Neural crest cell (in vitro differentiated cells): ENCODE measurements at places on chromosomes 11 and 22. TPM values are rescaled to one million over a fixed set of nuclear protein-coding genes. Genes with fewer than 3 reads are reported as not detected.

Gene NRXN2
- 8.5 and 10.0 TPM in 2 replicates for total RNA-seq

GRCh38 chr11:19890308-19890707 lies 177.7 kb downstream of the NAV2 start:
- peaks cover 5% of the 10 kb centered on the region for H3K4me1 ChIP-seq
- no peaks in the 10 kb centered on the region for H3K27me3 ChIP-seq
- no peak for DNase-seq
- H3K36me3 ChIP-seq, result peaks cover 6% of the 10 kb centered on the region
- H3K4me3 ChIP-seq, result no peak overlapping the region
- no peak overlapping the region for H3K27ac ChIP-seq

DNA sequence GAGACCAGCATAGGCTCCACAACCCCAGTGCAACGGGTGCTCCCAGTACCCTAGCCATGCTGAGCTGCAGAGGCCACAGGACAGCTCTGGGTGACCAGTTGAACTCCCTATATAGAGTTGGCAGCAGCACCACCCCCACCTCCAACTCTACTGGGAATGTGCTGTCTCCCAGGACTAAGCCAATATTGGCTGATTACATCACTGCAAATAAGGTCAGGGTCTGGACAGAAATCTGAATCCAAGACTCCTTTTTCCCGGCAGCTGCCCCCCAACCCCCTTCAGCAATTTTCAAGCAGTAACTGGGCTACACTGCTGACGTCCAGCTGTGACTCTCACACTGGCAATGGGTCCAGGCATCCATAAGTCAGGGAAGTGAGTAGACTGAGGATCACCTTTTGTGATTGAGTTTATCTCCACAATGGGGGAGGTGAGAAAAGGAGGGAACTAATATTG lies at the start of gene HPX:
HPX (minus strand) TSS at position 82 of the 453 bp plus-strand sequence; CDS start at position 58, 24 bp downstream.
- H3K36me3 ChIP-seq, result no peaks in the 10 kb centered on the region
- no peak for DNase-seq
- H3K27me3 ChIP-seq, result no peaks in the 10 kb centered on the region
- H3K4me3 ChIP-seq, result no peak within 1 kb of the TSS
- H3K27ac ChIP-seq, result no peak within 1 kb of the TSS

DNA sequence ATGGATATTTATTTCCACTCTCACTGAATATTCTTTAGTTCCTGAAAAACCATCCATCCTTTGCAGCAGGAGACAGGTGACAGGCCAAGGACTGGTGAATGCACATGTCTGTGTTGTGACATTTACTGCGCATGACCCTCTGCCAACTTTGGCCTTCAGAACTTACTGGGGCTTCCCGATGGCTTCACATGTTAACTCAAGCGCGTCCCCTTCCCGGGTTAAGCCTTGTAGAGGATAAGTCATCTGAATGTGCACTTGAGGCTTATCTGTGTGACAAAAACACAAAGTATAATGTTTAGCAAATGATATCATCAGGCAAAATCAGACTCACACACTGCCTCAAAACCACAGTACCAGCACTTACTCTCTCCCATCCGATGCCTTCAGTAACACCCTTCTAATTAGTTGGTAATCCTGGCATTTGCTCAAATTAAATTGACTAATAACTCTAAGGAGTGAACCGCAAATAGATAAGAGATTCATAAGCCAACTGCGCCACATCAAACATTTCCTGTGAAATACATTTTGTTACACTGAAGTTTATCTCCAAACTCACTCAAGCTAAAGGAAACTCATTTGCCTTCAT lies 286.4 kb downstream of the CADM1 start:
- peaks cover 30% of the 10 kb centered on the region for H3K36me3 ChIP-seq
- H3K27me3 ChIP-seq, result no peaks in the 10 kb centered on the region
- H3K4me3 ChIP-seq, result no peak overlapping the region
- peaks cover 3% of the 10 kb centered on the region for H3K4me1 ChIP-seq

GRCh38 chr11:33801821-33802193 lies 27.5 kb upstream of the FBXO3 start:
- no peak for DNase-seq
- H3K27ac ChIP-seq, result no peak overlapping the region
- no peaks in the 10 kb centered on the region for H3K36me3 ChIP-seq
- H3K27me3 ChIP-seq, result peaks cover 91% of the 10 kb centered on the region
